RCC 7860 (cell line): ENCODE measurements at places on chromosomes 1 and 21.

DNA sequence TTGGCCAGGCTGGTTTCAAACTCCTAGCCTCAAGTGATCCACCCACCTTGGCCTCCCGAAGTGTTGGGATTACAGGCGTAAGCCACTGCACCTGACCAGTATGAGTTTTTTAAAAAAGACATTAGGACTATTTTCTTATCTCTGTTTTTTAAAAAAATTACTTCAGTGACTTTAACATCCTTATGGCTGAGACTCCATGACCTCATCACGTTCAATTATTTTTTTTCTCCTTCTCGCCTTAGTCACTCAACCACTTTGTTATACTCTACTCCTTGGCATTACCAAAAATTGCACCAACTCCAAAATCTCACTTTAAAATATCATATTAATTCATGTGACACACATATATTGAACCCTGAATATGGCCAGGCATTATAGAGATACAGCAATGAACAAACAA lies 35.5 kb downstream of the EIF2B3 start:
- no peak for DNase-seq

GRCh38 chr1:201096041-201096461 lies 16.2 kb downstream of the CACNA1S start:
- peak; percentile 28 for DNase-seq

DNA sequence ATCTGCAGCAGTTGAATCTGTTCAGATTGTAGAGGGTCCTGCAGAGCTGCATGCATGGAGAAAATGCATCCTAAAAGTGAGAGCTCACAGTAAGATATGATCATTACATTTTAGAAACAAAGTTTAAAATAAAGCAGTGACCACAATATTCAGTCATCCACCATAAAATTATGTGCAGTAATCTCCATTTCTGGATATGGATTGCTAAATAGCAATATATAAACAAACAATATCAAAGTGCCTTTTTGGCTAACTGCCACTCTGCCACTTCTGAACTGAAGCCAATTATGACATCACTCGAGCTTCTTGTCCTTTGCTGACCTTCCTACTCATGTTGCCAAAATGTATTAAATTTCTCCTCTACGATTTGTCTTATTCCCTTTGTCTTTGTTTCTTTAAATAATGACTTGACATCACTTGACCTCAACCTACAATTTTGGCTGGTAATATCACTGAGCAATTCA lies 262.0 kb upstream of the CXADR start:
- no peak for DNase-seq

GRCh38 chr1:201145132-201145531 lies 9.1 kb downstream of the TMEM9 start:
- no peak for DNase-seq

DNA sequence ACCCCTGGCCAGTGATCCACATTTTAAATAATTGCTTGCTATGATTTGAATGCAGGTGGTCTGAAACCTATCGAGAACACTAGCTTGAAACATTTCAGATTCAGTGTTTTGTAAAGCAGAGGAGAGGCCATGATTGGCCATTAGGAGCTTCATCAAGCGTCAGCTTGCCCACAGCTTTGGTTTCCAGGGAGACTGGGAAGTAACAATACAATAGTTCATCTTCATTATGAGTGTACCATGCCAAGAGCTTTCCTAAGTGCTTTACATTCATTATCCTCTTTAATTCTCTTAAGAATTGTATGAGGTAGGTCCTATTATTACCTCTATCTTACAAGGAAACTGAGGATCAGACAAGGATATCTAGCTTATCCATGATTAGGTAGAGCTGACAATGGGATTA lies 27.7 kb upstream of the ATP5PO start:
- DNase-seq = no peak

GRCh38 chr1:118907466-118907865 lies 80.7 kb downstream of the TBX15 start:
- no peak for DNase-seq

DNA sequence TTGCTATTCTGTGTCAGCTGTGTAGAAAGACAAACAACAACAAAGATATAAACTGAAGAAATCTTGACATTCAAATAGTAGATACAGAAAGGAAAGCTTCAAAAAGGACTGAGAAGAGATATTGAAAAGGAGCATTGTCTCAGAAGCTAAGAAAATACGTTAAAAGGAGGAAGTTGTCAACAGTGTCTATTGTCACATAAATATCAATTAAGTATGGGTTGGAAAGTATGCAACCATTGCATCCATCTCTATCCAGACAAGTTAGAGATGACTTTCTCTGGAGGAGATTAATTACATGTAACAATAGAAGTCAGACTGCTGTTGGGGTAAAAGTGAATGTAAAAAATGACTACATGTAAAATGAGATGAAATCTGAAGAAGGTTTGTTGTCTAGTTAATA lies 29.7 kb upstream of the BRINP3 start:
- no peak for DNase-seq

- DNase-seq = no peak
Observed at GRCh38 chr1:114986286-114986685, 43.3 kb upstream of the TSHB start.

DNA sequence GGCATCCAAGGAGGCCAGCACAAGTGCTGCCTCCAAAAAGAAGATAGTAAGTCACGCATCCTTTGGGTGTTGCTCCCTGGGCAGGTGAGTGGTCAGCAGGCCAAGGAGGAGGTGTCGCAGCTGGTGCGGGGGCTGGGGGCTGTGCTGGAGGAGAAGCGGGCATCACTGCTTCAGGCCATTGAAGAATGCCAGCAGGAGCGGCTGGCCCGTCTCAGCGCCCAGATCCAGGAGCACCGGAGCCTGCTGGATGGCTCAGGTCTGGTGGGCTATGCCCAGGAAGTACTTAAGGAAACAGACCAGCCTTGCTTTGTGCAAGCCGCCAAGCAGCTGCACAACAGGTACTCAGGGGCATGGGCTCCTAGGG lies 4.3 kb downstream of the TRIM46 start:
- no peak for DNase-seq

DNA sequence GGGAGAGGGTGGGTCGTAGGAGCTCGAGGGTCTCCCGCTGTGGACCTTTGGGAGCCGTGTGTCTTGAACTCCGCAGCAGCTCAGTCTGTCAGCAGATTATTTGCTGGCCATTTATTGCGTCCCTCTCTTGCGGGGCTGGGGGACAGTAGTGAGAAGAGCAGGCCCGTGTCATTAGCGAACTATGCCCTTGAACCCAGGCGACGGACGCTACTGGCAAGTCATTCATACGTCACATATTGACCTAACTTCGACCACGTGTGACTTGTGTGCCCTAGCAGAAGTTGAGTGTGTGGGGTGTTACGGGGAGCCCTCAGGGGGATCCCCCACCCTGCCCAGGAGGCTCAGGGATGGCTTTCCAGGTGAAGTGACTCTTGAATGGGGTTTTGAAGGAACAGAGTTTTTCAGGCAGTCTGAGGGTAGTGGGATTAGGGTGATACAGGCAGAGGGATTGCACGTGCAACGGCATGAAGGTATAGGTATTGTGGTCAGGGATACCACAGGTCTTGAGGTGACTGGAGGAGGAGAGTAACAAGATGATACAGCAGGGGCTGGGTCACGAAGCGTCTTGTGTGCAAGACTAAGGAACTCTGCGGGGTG lies 13.0 kb downstream of the RCC1 start:
- DNase-seq = peak; percentile 50

GRCh38 chr1:6145864-6146410 lies 34.2 kb downstream of the CHD5 start:
- no peak for DNase-seq

DNA sequence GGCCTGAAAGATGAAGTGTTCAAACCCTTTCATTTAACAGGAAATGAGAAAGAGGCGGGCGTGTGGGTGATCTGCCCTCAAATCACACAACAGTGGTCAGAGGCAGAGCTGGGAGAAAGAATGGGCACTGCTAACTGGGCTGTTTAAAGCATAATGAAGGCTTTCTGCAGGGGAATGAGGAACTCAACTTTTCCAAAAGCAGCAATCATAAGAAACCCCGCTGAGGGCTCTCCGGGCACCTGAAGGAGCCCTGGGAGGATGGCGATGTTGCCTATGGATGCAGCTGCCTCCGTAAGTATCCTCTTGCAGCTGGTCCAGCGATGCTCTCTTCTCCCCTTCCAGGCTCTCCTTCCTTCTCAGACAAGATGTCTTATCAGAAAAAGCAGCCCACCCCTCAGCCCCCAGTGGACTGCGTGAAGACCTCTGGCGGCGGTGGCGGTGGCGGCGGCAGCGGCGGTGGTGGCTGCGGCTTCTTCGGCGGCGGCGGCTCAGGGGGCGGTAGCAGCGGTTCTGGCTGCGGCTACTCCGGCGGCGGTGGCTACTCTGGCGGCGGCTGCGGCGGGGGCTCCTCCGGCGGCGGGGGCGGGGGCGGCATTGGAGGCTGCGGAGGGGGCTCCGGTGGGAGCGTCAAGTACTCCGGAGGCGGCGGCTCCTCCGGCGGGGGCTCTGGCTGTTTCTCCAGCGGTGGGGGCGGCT lies 1.2 kb downstream of the LORICRIN start:
- DNase-seq = no peak

GRCh38 chr1:242827538-242827937 lies 303.0 kb upstream of the PLD5 start:
- DNase-seq = no peak

- peak; percentile 96 for DNase-seq
Observed at GRCh38 chr21:45011911-45012661, 62.3 kb upstream of the ADARB1 start.

- no peak for DNase-seq
Observed at GRCh38 chr1:44266400-44267344, 53.4 kb downstream of the DMAP1 start.

DNA sequence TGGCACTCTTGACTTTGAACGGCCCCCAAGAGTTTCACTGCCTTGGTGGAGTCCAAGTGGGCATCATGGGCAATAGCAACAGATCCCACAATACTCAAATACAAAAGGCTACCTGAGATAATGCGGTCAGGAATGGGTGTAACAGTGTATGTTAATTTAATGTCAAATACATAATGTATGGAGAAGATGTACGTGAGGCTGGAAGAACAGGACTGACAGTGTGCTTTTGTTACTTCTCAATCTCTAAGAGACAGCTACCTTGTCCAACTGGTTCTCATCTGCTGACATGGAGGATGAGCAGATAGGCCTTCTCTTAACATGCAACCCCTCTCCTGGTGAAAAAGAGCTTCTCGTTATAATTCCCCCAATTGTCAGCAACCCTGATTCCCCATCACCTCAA lies 167.2 kb downstream of the APP start:
- DNase-seq = no peak

DNA sequence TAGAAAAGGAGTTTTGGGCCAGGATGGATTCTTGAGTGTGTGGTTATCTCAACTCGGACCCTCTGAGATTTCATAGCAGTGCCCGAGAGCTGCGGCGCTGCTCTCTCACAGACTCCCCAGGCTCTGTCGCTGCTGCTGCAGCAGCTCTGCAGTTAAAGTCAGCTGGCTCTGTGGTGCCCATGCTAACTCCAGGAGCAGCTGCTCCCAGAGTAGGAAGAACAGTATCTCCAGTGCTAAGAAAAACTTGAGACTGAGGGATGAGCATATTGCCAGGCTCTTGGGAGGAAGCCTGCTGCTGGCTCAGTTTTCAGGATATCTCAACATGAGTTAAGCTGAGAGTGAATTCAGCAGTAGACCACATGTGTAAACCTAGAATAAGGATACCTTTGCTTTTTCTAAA lies 4.5 kb downstream of the LCE2D start:
- DNase-seq = no peak

DNA sequence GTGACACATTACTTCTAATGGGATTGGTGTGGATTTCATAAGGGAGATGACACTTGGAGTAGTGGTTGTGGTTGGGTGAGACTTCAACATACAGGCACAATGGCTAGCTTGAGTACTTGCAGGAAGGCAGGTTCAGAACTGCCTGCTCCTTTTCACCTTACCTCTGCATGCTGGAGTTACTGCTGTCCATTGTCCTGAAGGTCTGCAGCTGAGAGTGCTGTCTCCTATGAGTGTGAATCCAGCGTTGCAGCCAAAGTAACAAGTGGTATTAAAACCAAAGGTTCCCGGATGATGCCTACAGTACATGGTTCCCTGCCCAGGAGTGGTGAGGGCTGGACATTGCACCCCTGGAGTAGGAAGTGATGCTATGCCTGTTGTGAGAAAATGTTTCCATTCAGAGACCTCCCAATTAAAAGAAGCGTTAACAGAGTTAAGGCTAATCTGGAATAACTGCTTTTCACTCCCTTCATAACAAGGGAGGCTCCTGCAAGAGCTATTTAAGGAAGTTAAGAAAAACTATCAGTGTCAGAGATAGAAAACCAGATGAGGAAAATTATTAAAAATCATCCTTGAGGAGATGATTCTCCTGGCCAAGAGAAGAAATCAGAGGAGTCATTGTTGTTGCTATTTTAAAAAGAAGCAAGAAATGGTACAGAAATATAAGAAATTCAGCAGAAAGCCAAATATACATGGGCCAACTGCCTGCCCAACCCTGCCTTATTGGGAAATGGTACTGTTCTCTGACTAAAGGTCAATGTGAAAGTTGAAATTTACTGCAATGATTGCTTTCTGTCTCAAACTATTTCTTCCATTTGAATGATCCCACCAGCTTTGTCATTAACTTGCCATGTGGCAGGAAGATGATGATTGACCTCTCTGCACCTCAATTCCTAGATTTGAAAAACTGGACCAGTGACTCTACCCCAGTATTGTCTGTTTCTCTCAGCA lies 9.8 kb upstream of the F5 start:
- no peak for DNase-seq

GRCh38 chr1:25648681-25649440 lies 32.3 kb downstream of the MAN1C1 start:
- DNase-seq = no peak

- no peak for DNase-seq
Observed at GRCh38 chr1:183433703-183434102, 15.5 kb upstream of the NMNAT2 start.

DNA sequence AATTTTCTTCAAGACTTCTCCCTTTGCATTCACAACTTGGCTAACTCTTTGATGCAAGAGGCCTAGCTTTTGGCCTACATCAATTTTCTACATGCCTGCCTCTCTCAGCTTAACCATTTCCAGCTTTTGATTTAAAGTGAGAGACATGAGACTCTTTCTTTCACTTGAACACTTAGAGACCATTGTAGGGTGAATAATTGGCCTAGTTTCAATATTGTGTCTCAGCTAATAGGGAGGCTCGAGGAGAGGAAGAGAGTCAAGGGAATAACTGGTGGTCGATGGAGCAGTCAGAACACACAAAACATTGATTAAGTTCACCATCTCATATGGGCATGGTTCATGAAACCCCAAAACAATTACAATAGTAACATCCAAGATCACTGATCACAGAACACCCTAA lies 225.5 kb downstream of the TPR start:
- DNase-seq = no peak

DNA sequence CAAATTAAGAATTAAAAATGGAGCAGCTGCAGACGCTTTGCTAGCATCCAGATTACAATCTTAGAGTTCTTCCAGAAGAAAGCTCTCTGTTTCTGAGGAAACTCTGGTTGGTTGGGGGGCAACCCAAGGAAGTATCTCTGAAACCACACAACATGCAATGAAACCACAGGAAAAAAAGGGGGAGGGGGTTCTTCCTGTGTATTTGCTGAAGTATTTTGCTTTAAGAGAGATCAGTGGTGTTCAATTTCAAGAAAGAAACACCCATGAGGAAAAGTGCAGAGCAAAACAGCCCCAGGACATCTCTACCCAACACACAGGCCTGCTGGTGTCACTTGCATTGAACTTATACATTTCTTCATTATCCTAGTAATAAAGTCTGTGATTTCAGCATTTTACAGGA lies 19.7 kb upstream of the TIAM1 start:
- DNase-seq = no peak

- no peak for DNase-seq
Observed at GRCh38 chr1:201514466-201514865, 7.5 kb upstream of the CSRP1 start.
